Stimulated activated naive CD8-positive, alpha-beta T cell treated with anti-CD3 and anti-CD28 coated beads, Interleukin-15, Interleukin-2, amounts not matched to agents 100 U/mL and 50 U/mL, for 24 hours (primary cell): ENCODE measurements at places on chromosomes 1 and 21.

- no peak for DNase-seq
Observed at GRCh38 chr1:189958756-189959155, 518.9 kb downstream of the BRINP3 start.

DNA sequence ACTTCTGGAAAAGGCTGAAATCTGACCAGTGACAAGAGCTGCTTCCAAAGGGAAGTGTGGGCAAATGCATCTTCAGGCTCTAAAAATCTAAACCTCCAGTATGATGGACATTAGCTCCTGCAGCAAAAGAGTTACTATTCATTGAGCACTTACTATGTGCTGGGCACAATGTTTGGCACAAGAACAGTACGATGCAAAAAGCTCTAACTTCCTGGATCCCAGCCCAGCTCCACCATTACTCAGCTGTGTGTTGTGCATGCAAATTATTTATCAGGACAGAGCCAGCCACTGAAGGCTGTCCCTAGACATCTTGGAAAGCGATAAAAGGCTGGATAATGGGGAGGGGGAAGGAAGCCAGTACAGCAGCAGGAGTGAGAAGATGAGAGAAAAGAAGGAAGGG is 143.5 kb downstream of the ELAVL4 start:
- no peak for DNase-seq

- DNase-seq = no peak
Observed at GRCh38 chr1:99327357-99327756, 63.1 kb downstream of the PLPPR4 start.

GRCh38 chr1:235304549-235305451 is 23.2 kb downstream of the ARID4B start:
- no peak for DNase-seq

GRCh38 chr1:89023026-89023425 is 360 bp upstream of the GBP3 start:
- no peak for DNase-seq

GRCh38 chr1:207904391-207904790 is 6.5 kb downstream of the CD34 start:
- DNase-seq = no peak

DNA sequence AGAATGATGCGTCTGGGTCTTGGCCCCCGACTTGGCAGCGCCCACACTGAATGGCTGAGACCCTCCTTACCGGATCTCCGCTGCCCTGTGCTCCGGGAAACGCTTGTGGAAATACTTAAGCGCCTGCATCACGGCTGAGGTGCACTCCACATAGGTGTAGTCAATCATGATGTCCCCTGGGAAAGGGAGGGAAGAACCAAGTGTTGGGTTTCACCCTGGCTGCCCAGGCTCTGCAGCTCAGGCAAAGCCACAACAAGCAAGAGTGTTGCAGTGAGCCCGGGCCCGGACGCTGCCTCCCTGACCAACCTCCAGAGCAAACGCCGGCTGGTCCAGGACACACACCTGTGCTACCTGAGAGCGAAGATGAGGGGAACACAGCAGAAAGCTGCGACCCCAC is 21.5 kb upstream of the SPATC1L start:
- DNase-seq = no peak

DNA sequence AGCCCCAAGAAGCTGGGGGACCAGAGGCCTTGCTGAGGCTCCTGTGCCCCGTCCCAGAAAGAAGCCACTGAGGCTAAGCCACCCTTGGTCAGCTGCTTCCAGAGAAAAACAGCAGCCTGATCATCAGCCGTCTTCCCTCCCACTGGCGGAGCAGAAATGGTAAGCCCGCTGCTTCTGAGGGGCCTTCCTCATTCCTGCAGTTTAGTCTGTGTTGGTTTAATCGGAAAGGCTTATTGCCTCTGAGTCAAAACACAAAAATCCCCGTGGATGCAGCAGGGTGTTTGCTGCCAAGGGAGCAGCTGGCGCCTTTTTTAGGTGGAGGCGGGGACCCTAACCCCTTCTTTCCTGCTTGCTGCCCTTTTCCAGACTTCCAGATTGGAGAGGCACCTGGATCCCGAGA is 33.9 kb downstream of the SPSB1 start:
- DNase-seq = no peak

DNA sequence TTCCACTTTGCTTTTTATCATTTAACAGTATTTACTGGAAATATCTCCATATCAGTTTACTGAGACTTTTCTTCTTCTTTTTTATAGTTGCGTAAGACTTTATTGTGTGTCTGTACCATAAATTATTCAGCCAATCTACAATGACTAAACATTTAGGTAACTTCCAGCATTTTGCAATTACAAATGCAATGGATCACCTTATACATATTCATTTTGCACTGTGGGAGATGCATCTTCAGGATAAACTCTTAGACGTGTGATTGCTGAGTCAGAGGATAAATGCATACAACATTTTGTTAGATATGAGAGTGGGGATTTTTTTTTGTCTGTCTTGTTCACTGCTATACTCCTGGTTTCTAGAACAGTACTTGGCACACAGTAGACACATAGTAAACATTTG is 95.7 kb upstream of the GCLM start:
- DNase-seq = no peak

GRCh38 chr1:60402216-60402615 is 328.6 kb upstream of the C1orf87 start:
- no peak for DNase-seq

DNA sequence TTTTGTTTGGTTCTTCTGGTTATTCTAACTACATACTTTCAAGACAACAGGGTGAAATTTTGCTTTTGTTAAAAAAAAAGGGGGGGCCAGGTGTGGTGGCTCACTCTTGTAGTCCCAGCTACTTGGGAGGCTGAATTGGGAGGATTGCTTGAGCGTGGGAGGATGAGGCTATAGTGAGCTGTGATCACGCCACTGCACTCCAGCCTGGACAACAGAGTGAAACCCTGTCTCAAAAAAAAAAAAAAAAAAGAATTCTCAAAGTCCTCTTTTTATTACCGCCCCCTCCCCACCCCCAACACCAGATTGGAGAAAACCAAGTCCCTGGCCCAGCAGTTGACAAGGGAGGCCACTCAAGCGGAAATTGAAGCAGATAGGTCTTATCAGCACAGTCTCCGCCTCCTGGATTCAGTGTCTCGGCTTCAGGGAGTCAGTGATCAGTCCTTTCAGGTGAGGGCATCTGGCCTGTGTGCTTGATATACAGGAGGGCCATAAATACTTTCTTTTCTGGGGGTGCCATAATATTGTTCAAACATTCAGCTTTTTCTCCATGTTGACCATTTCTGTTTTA is 50.2 kb downstream of the LAMC2 start:
- no peak for DNase-seq

DNA sequence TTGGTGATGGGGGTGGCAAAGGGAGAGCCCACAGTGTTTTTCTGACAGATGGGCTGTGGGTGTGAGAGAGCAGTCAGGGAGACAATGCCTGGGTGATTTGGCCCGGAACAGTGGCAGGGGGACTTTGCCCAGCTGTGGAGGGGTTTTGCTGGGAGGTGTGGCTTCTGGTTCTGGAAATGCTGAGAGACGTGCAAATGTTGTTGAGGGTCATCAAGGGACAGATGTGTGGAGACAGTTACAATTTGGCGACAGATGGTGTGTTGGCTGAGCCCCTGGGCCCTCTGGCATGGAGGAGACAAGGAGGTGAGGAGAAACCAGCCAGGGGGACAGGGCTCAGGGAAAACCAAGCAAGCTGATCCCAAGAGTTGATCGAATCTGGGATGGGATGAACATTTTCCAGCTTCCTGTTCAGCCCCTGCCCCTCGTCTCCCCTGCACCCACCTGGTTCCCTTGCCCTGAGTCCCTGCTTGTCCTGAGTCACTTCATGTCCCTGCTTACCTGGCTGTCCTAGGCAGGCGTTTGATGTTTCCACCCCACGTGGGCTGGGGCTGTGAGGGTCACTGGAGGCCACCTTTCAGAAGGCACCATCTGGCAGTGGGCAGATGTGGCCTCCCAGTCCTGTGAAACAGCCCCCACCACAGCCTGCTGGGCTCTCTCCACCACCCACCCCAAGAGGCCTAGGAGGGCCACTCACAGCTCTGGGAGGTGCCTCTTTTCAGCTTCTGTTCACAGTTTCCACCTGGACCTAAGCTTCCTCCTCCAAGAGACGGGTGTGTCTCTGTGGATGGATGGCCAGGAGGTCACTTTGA is 15.8 kb upstream of the ZNF678 start:
- no peak for DNase-seq

GRCh38 chr1:28885472-28885877 is 28.9 kb upstream of the EPB41 start:
- no peak for DNase-seq

GRCh38 chr1:181451661-181452230 is 31.6 kb upstream of the CACNA1E start:
- DNase-seq = no peak

DNA sequence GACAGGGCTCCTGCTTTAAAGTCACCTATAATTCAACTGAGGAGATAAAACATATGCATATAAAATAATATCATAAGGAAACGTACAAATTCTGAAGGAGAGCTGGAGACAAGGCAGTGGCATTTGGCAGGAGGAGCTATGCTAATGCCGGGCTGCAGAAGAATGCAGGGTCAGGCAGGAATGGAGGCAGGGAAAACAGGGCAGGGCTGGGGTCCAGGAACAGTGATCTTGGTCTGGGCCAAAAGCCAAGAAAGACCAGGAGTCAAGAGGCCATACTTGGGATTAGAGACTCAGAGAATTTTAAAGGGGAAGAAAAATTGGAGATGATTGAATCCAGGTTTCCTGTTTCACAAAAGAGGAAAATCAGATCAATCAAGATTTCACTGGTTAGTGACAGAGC is 20.0 kb upstream of the BRDT start:
- no peak for DNase-seq

GRCh38 chr1:56578963-56579875 is at the start of gene PLPP3:
Gene PLPP3, minus strand, starts transcription at chr1:56579563. Its CDS starts 547 bp downstream, at chr1:56579016.
- DNase-seq = peak; percentile 16

DNA sequence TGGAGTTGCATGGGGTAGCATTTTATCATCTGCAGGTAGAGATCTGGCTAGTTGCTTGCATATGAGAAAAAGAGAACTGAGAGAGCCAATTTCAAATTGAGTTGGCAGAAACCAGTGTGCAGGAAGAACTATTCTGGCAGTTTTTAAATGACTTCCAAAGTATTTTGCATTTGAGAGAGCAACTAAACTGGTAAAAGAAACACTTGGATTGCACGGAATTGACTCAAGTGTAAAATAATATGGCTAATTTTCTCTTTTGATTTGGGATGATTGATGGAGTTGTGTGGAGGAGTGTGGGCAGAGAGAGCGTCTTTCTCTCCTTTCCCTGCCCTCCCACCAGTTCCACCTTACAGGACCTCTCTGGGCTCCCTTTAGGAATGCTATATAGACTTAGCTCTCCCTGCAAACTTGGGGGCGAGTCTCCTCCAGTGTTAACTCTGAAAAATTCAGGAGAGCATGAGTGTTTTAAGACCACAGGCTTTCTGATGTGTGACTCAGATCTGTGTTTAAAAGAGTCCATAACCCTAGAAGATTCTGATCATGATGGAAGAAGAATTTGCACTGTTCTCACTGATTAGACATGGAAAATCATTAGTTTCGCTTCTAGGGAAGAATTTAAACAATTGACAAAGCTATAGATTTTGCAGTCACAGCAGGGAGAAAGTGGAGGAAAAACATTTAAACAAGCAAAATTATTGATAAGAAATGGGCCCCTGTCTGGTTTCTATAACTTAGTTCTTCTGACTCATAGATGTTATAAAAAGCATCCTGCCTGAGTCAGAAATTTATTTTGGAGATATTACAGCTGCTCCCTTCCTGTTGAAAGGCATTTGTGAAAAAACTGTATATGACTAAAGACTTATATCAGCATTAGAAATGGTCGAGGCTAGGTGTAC is 24.9 kb upstream of the CTBS start:
- DNase-seq = no peak

DNA sequence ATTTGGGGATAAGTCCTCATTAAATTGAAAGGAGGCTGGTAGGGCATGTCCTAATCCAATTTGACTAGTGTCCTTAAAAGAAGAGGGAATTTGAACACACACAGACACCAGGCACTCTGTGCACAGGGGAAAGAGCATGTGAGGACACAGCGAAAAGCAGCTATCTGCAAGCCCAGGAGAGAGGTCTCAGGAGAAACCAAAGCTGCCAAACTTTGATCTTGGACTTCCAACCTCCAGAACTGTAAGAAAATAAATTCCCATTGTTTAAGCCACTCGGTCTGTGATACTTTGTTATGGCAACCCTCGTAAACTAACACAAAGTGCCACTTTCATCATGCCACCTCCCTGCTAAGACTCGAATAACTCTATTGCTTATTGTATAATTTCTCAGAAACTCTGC is 13.8 kb downstream of the PLA2G4A start:
- DNase-seq = no peak

- DNase-seq = no peak
Observed at GRCh38 chr1:83098791-83099190, 900.1 kb downstream of the TTLL7 start.

- DNase-seq = peak; percentile 7
Observed at GRCh38 chr1:24901791-24902470, 28.1 kb downstream of the RUNX3 start.

GRCh38 chr1:215104283-215104682 is 21.7 kb downstream of the KCNK2 start:
- no peak for DNase-seq

- DNase-seq = no peak
Observed at GRCh38 chr1:14165371-14165801, 433.1 kb upstream of the KAZN start.

DNA sequence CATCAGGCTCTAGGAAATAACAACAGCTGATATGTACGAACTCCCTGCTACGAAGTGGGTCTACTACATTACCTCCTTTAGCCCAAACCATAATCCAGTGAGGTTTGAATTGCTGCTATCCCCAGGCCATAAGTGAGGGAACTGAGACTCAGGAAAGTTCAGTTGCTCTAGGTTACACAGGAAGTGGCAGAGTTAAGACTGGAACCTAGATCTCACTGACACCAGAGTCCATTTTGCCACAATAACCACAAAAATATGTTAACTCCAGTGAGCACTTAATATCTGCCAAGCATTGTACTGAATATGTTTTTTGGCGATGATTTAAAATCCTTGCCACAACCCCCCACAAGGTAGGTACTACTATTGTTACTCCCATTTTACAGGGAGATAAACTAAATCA is 8.9 kb upstream of the TADA1 start:
- DNase-seq = no peak

DNA sequence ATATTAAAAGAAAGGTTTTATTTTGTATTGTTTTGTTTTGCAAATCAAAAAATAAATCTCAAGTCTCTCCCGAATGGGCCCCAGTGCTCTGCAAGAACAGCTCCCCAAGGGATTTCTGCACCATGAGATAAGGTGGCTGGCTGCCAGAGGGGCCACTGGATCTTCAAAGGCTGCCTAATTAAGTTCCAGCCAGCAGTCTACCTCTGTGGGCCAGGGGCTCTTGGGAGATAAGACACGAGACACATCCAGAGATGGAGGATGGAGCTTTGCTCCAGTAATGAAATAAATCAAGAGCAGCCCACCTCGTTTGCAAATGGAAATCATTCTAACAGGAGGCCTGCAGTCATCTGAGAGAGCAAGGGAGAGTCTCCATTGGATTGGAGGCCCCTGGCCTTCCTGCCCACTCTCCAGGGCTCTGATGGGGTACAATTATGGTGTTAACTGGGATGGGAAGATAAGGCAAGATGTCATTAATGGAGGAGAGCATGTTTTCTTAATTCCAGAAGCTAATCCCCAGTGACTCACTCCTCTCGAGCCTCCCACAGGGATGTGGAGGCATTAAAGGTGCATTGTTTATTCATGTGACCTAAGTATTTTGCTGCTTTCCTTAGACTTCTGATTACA is 155.2 kb upstream of the KAZN start:
- no peak for DNase-seq
